Gastrocnemius medialis (tissue), 4 donors: ENCODE measurements at places on chromosomes 1 and 21. TPM values are rescaled to one million over a fixed set of nuclear protein-coding genes. Genes with fewer than 3 reads are reported as not detected.
A peak's percentile ranks its signal among the peaks of the same experiment; 100 is the strongest.

PCBP3 gene
- total RNA-seq: not detected

DNA sequence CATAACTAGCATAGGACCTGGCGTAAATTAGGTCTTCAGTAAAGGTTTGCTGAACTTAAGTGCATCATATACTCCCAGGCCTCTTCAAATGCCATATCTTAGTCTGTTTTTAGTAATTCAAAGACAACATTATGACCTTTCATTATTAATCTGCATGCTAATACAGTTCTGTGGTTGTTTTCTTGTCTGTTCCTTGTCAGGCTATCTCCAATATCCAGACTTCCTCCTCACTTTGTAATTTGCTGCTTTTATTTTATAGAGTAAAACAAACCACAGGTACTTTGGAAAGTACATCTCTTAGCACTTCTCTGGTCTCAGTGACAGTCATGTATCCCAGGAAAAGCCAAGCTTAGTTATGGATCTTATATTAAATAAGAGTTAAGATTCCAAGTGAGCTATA, 65.1 kb upstream of the BMP8A start:
- no peak for DNase-seq

DNA sequence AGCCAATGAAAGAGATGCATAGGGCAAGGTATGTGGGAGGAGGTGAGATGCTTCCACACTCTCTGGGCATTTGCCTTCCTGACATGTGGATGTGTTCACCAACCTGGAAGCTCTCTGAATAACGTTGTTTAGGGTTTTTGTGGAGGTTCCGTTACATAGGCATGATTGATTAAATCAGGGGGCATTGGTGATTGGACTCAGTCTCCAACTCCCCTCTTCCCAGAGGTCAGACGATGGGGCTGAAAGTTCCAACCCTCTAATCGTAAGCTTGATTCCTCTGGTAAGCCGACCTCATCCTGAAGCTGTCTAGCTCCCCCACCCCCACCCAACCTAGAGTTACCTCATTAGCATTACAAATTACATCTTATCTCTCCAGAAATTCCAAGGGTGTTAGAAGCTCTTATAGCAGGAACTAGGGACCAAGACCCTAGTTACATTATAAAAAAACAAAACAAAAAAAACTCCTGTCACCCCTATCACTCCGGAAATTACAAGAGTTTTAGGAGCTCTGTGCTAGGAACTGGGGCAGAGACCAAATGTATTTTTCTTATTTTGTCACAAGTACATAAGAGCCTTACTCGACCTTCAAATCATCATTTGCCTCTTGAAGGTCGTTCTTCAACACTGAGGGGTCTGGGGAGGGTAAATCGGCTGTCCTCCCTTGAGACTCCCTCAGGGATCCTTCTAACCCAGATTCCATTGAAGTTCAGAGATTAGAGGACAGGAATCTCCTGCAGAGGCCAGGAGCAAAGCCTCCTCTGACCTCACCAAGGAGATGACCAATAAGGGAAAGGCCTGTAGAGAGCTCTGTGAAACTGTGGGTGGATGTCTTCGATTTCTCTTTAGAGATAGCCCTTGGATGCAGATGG, 58.2 kb downstream of the DNTTIP2 start:
- no peak for DNase-seq

- peak; percentile 52 for DNase-seq
Observed at GRCh38 chr1:184555665-184556641, 169.1 kb downstream of the C1orf21 start.

GRCh38 chr1:156228501-156228900, 13.5 kb upstream of the BGLAP start:
- no peak for DNase-seq

DNA sequence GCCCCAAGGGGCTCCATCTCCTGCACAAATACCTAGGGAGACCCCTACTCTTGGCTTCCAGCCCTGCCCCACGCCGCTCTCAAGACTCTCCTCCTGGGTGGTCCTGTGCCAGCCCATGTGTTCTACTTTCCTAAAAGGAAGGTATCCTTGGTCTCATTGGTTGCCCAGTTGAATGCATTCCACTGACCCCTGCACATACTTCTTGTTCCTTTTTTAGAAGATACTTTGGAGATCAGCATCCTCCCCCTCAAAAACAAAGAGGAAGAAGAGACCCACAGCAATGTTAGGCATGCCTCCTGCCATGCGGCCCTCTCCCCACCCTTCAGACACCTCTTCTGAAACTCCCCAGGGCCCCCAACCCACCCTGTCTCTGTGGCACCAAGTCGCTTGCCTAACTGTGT, 4.1 kb downstream of the SLAMF9 start:
- DNase-seq: no peak

DNA sequence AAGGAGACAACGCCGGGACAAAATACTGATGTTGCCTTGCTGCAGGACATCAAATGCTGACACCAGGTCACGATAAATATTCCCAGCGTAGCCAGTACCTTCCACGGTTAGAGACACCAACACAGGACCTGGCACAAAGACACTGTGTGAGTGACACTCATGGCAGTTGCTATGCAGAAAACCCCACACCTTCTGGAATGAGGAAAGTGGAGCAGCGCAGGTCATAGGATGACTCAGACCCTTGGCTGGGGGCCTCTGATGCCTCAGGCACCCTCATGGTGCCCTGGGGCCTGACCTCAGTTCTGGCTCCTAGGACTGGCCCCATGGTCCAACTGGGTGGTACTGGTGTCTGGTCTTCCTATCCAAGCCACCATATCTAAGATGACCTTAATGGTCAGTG, 7.0 kb downstream of the DCST2 start:
- no peak for DNase-seq

- no peak for DNase-seq
Observed at GRCh38 chr1:118979754-118980575, 8.2 kb downstream of the TBX15 start.

DNA sequence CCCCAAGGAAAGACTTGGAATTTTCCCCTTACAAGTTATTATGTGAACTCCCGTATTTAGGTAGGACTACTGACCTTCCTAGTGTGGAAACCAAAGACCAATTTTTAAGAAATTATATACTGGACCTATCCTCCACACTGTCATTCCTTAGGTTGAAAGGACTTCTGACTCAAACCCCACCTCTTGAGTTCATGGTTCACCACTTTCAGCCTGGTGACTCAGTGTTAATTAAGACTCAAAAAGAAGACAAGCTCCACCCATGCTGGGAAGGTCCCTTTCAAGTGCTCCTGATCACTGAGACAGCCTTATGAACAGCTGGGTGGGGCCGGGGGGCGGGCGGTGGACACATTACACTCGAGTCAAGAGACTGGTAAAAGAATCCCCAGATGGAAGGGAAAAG, 113.2 kb downstream of the LRRC53 start:
- no peak for DNase-seq
